T-helper 1 cell (primary cell): ENCODE measurements at places on chromosomes 6 and 20.

DNA sequence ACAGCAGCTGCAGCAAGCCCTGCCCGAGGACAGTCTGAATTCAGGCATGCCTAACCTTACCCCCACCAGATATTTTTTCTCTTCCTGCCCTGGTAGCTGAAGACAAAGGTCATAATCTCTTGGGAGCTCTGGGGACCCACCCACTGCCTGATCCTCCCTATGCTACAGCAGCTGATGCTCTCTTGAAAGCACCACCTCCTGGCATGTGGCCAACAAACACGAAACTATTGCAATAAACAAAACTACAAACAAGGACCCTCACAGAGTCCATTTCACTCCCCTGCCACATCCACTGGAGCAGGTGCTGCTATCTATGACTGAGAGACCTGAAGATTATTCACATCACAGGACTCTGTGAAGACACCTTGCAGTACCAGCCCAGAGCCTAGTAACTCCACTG, 238.5 kb upstream of the HS3ST5 start:
- no peak for DNase-seq

GRCh38 chr20:49976542-49976941, 6.2 kb upstream of the SNAI1 start:
- DNase-seq = no peak

DNA sequence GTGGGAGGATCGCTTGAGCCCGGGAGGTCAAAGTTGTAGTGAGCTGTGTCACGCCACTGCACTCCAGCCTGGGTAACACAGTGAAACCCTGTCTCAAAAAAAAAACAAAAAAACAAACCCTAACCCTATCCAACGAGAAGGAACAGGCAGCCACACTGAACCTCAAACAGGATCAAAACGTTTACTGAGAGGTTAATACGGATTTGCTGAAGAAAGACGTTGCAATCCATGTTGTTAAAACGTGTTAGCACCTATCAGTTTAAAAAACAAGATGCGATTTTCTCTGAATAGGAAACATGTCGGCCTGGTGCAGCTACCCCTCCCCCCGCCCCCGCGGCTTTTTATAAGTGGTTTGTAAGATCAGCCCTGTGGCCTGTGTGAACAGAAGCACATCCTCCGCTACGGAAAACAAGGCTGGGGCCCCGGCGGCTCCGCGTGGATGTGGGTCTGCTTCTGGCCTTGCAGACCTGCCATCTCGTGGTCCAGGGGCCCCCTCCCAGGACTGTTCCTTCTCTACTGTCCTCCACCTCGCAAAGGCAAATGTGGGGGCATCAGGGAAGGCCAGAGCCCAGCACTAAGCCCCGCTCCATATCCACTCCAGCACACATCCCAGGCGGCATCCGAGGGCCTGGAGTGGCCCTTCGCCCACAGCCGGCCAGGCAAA, 11.4 kb downstream of the SLC2A4RG start:
- DNase-seq = no peak

DNA sequence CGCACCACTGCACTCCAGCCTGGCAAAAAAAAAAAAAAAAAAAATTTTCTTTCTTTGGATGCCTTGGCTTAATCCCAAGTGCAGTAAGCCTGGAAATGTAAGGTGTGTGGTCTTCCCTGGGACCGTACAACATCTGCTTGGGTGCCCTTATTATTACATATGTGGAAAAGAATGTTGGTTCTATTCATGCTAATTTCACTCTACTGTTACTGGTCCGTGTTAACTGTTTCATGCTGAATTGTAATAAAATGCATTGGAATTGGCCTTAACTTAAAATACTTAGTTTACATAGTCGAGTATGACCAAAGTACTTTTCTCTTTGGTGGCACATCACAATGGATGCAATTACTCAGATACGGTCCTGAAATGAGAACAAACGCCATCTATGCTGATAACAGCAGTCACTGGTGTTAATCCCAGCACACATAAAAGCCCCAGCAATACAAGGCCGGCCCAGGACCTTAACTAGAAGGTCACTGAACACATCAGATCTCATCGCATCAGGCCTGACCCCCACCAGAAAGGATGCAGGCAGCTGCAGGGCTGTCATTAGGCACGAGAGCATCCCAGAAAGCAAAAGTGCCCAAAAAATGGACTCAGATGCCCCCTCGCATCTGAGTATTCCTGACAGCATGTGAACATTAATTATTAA, 1.2 kb downstream of the SERPINB6 start:
- DNase-seq = no peak

- DNase-seq = no peak
These were observed 32.6 kb downstream of the PDE7B start for GRCh38 chr6:135884136-135884535.

DNA sequence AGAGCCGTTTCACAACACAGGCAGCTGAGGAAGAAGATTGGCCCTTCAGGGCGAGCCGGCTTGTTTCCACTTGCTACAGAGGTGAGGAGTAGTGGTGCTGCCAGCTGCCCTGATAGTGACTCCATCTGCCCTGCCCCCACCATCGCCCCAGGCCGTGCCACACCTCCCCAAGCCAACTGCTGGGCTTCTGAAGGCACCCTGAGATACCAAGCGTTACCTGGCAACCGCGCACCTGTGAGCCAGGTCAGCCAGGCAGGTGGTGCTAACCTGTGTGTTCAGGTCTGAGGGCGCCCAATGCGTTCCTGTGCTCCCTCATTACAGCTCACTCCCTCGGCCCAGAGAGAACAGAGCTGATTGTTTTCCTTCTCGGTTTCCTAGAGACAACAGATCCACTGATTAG, 299.1 kb upstream of the ID4 start:
- no peak for DNase-seq

GRCh38 chr6:96923400-96923799, 1.1 kb upstream of the KLHL32 start:
- DNase-seq = no peak

DNA sequence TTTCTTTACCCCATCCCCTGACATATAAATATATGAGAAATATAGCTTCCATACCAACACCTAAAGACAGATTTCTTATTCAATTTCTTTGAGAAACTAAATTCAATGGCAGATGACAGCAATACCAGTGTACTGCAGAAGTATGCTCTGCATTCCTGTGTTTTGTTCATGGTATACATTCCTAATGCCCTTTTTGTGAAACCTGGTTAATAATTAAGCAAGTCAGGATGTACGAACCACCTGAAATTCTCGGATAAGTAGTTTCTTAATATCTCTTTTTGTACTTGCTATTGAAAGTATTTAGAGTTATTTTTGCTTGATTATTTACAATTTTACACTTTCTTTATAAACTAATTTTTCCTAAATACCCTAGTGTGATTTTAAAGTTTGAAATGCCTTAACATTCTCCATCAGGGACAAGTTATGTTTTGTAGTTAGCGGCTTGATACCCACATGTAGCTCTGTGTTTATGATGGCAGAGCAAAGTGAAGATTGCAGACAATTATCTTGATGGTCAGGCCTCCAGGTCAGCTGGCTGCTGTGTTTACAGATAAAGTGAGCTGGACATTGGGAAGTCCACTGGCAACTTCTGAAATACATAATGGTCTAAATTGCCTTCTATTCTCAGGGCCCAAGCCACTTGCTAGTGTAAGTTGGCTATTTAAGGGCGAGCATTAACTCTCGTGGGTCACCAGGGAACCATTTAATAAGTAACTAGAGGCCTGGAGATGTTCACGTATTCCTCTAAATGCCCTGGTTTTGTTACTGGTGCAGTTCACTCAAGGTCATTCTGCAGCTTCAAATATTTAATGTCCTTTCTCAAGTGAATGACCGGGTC, 58.2 kb downstream of the PLCB1 start:
- DNase-seq = no peak

GRCh38 chr6:148169706-148170105, 172.9 kb upstream of the SASH1 start:
- DNase-seq = no peak

DNA sequence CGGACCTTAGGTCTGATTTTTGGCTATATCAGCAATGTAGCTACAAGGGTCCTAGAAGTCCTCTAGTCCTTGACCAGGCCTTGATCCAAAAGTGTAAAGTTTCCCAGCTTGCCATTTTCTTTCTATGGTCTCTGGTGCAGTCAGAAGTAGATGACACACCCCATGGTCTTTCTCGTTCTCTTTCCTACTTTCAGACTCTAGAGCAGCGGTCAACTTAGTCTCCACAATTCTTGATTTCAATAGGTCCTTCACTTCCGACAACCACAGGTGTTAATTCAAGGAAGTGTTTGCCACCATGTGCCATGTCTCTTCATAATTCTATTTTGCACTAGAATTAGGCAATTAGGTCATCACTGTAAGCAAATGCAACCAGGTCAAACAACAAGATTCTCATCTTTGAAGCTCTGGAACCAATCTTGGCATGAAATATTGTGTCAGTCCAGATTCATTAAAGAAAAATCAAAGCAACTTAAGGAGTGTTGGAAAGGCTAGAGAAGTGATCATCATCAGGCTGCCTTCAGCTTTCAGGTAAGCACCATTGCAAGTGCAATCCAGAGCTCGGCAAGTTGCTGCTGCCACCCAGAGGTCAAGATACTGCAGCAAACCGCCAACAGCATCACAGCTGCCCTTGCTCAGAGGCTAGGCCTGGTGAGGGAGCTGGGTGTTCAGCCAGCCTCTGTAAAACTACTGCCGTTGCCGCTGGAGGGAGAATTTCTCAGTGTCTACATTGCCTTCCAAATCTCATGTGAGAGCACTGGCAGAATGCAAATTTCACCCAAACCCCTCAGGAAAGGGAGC, 5.6 kb upstream of the SYNE1 start:
- DNase-seq = peak; percentile 25

DNA sequence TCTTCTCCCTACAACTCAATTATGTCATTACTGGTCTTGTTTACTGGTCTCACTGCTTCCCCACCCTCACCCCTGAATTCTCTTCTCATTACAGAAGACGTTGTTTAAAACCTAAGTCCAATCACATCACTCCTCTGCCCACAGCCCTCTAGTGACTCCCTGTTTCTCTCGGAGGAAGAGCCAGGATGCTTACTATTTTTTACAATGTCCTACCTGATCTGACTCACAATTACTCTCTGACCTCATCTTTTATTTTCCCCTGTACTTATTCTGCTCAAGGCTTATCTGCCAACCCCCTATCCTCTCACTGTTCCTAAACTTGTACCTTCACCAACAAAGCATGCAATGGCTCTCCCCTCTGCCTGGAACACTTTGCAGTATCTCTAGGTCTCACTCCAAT, 400.4 kb upstream of the PTCHD4 start:
- DNase-seq = no peak

DNA sequence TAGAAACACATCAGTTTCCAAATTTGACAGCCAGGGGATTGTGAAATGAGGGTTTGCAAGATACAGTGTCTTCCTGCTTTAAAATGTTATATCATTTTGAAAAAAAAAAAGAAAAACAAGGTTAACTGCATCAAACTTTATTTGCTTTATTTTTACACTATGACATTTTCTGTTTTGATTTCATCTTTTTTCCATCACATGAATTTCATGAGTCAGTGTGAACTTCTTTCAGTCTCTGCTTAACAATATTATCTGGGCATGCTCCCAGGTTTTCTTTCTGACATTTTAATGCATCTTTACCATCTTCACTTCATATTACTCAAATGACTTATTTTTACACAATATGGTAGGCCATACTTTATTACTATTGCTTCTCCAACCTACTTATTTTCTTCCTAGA, 1.9 kb downstream of the NCOA7 start:
- DNase-seq = no peak

GRCh38 chr6:79586548-79586947, 44.6 kb upstream of the SH3BGRL2 start:
- no peak for DNase-seq

DNA sequence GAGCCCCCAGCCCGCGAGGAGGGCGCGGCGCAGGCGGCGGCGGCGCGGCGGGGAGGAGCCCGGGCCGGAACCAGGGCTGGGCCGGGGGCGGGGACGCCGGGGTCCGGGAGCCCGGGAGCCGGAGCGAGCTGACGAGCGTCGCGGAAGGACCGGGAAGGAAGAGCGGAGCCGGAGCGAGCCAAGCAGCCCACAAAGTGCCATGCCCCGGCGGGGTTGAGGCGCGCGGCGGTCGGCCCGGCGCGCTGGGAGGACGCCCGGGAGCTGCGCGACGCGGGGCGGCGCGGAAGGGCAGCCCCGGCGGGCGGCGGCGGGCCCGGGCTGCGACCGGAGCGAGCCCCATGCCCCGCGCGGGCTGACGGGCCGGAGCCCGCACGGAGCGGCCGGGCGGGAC, 289 bp downstream of the FOXP4 start:
- no peak for DNase-seq

GRCh38 chr6:138503881-138504680, 4.8 kb upstream of the NHSL1 start:
- no peak for DNase-seq
